Right renal pelvis (tissue), 4 donors: ENCODE measurements at places on chromosomes 7 and 10. TPM values are rescaled to one million over a fixed set of nuclear protein-coding genes. Genes with fewer than 3 reads are reported as not detected.

Gene PTER
- 24.8 TPM for polyA plus RNA-seq

Gene METTL27
- 10.8 TPM for polyA plus RNA-seq

Gene MLXIPL
- 5.1 TPM for polyA plus RNA-seq

Gene AGMO
- polyA plus RNA-seq, result 0.88 TPM

Gene GNGT1
- polyA plus RNA-seq, result 0.11 TPM

Gene INA
- polyA plus RNA-seq, result 0.30 TPM

Gene PRSS1
- not detected for polyA plus RNA-seq

Gene EEPD1
- 7.2 TPM for polyA plus RNA-seq
